ENCODE measurements at places on chromosomes 13 and 19.

GRCh38 chr19:46426506-46427162 lies 2.1 kb downstream of the PNMA8C start:
- DNase-seq = peak; percentile 80

- no peak for DNase-seq
Observed at GRCh38 chr13:30355384-30355699, 48.0 kb upstream of the KATNAL1 start.

GRCh38 chr19:4980838-4981680 lies 12.1 kb downstream of the KDM4B start:
- DNase-seq = no peak

DNA sequence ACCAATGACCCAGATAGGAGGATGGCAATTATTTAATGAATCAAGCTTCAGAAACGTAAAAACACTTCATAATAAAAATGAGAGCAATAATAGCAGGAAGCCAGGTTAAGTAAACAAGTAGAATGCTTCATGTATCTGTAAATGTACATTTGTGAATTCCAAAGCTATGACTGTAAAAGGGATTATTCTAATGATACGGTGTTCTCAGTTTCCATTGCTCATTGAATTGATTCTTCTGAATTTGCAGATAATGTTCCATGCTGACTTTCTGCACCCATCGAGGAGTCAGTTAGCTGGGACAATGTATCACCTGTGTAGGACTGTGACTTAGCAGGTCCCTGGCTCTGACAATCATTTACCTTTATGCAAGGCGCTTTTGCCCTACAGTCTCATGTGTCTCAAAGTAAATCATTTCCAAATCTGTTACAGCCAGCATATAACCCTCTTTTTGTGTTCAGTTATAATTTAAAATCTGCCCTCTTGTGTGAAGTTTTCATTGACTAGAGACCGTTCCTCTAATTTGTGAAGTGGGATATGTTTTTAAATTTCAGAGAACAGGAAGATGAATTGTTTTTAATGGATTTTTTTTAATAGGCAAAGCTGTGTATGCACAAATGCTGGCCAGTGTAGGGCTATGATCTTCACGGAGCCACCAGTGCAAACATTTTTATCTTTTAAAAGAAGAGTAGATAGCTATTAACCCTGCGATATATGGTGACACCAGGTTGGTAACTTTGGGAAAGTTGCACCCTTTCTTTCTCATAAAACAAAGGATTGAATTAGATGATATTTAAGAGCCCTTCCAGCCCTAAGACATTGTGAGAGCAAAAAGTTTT lies 267.1 kb downstream of the KLF5 start:
- DNase-seq = no peak

DNA sequence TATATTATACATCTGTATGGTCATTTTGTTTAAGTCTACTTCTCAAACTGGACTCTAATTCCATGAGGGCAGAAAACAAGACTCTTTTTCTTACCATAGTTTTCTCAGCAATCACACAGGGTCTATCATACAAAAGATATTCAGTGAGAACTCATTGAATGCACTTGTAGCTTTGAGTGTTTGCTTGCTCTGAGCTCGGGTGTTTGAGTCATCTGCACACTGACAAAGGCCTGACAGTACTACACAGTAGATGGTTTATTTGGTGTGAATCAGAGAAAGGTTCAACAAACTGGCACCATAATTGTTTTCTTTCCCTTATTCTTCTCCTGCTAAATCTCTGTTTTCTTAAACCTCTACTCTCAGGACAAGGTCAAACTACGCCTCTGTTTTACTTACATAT lies 586.4 kb downstream of the LMO7 start:
- no peak for DNase-seq

DNA sequence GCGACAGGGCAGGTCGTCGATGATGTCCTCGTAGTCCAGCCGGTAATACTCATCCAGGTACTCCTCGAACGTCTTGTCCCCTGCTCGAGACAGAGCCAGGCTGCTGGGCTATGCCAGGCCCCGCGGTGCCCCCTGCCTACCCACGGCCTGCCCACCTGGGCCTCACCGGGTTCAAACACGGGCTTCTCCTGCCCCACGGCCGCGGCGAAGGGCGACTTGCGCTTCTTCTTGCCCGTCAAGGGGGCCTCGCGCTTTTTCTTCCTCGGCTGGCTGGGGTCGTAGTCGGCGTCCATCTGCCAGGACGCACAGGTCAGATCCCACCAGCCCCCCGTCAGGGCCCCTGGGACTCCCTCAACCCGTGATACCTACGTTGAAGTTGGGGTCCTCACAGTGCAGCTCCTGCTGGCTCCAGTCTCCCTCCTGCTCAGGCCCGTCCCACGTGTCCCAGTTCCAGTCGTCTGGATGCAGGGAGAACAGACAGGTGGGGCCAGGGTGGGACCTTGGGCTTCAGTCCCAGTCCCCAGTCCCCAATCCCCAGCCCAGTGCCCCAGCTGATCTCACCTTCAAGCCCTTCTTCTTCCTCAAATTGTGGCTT lies 8.1 kb downstream of the KRI1 start:
- no peak for DNase-seq

- no peak for DNase-seq
Observed at GRCh38 chr13:104980586-104980985, 1554.9 kb downstream of the EFNB2 start.

DNA sequence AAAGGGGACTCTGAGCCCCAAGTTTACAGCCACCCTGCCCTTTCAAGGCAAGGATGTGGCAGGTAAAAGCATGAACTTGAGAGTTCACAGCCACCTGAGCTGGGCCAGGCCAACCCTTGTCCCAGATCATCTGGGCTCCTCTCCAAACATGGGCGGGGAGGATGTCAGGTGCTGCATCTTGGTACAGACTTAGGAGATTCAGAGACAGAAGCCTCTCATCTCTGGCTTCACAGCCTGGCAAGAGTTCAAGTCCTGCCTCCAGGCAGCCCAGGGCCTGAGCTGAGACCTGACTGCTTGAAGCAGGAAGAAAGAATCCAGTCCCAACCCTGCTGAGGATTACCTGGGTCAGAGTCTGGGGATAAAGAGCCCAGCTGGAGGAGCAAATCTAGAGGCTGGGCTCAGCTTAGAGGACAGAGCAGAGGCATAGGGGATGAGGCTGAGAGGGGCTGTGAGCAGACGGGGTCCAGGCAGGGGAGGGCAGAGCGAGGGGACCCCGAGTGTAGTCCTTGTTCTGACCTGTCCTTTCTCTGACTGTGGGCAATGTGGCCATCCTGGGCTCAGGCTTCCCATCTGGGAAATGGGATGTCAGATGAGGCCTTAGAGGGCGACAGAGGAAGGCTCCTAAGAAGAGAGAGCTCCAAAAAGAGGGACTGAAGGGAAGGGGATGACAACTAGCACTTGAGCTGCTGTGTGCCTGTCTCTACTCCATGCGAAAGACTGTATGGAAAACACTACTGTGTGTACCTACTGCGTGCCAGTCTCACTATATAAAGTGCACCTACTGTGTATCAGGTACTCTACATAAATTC lies 6.6 kb upstream of the OR10H5 start:
- DNase-seq = no peak

- DNase-seq = no peak
Observed at GRCh38 chr19:45630463-45630862, 8.7 kb downstream of the EML2 start.

Data from RWPE2 (cell line).